ENCODE measurements at places on chromosomes 6 and 20.

GRCh38 chr6:24126586-24127192 is 674 bp downstream of the NRSN1 start:
- DNase-seq, result no peak

DNA sequence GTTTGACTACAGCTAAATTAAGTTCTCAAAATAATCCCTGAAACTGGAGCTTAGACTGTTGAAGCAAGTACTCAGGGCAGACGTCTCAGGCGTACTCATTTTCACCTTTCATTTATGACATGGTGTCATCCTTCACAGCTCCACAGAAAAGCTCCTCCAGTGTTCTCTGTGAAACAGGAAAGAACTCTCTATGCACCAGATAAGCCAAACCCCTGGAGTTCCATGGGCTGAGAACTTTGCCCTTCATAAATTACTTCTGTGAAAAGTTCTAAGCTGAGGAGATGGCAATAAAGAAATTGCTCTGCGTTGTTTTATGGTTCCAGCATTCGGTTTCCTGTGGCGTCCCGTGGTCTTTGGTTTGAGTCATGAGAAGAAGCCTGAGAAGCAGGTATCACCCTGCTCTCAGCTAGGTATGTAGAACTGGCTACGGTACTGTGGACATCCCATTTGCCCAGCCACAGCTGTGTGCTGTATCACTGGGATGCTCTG is 20.2 kb upstream of the RREB1 start:
- DNase-seq, result no peak

DNA sequence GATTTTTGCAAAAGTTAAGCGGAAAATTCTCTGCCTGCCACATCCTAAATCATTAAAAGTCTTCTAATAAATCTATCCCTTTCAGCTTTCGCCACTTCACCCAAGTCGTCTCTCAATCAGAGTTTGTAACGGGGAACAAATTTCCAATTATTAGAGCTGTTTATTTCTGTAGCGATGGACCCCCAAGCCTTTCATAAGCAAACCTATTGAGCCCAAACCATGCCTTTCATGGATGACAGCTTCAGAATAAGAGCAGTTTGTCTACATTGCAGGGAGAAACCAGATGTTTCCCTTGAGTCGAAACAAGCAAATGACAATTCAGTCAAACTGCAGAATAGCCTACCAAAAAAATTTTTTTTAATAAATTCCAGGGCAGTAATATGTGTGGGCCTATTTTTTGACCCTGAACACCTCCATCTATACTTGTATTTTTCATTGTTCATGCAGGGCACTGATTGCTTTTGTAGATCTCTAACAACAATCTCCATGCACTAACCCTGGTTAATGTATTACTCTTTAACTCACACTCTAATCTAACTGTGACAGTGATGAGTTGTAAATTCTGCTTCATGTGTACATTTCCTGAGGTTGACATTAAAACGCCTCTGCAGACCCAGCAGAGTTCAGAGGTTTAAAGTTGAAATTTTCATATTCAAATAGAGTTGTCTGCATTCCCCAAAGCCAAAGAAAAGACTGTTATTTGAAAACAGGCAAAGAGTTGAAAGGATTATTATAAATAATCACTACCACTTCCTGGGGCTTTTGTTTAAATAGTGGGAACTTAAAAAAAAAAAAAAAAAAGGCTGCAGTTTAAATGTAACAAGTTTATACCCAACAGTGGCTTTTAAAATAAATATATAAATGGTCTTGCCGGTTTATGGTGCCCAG is 64.5 kb downstream of the ATP9A start:
- DNase-seq, result no peak

- DNase-seq, result no peak
Measured at GRCh38 chr6:3240595-3240994, 13.1 kb upstream of the TUBB2B start.

DNA sequence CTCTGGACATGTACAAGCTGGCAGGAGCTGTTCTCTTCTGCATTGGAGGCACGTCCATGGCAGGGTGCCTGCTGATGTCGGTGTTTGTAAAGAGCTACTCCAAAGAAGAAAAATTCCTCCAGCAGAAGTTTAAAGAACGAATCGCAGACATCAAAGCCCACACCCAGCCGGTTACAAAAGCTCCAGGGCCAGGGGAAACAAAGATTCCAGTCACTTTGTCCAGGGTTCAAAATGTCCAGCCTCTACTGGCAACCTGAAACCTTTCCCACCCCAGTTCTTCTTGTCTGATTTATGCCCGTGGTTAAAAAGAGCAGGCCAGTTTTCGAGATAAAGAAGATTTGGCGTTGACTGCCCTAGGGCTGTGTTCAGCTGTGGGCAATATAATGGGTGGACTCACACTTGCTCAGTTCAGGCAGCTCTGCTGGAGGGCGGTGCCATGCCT is 19.7 kb downstream of the NRSN1 start:
- no peak for DNase-seq

GRCh38 chr6:168908166-168908565 is 345.5 kb downstream of the THBS2 start:
- DNase-seq, result no peak

DNA sequence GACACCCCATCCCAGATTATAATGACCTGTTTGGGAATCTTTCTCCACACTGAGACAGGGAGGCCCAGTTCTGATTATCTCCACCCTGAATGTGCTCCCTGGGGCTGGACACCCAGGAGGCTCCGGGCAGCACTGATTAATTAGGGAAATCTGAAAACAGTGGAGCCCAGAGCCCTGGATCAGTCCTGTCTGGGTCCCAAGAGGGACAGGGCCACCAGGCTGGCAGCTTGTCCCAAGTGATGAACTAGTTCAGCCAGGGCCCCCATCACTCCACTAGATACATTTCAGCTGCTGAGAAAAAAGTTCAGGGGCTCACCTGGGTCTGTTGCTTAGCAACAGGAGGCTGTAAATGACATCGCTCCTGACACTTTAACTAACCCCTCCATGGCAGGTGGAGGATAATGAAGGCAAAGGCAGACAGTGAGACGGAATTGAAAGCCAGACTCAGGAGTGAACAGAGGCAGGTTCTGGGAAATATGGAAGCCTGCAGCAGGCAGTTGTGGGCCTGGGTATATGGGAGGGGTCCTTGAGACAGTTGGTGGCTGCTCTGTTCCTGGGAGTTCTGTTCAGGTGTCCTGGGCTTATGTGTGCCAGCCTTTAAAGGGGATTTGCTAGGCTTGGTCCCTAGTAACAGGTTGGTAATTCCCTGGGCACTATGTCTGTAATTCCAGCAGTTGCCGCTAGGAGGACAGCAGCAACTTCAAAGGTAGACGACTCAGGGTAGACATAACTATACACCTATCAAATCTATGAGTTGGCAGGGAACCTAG is 78.3 kb upstream of the CTNNBL1 start:
- peak; percentile 3 for DNase-seq

DNA sequence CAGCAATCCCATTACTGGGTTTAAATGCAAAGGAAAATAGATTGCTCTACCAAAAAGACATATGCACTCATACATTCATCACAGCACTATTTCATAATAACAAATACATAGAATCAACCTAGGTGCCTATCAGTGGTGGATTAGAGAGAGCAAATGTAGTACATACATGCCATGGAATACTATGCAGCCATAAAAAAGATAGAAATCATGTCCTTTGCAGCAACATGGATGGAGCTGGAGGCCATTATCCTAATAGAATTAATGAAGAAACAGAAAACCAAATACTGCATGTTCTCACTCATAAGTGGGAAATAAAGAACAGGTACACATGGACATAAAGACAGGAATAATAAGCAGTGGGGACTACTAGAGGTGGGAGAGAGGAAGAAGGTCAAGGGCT is 70.7 kb upstream of the MLIP start:
- DNase-seq, result no peak

- DNase-seq, result no peak
Measured at GRCh38 chr20:1337441-1337840, 8.5 kb upstream of the SDCBP2 start.

DNA sequence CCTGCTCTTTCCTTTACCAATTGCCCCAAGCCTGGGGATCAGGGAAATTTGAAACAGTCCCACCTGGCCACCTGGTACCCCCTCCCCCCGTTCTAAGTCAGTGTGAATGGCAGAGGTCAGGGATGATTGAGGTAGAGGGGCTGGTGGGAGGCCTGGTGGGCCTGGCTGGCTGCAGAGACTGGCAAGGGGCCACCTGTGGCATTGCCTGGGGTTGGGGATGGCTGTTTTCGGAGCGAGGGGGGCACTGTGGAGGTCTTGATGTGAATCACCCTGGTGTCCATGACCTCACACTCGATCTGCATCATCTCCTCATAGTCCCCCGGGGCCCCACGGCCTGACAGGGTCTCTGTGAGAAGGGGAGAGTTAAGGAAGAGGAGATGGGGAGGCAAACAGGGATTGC is 6.5 kb upstream of the TNXB start:
- no peak for DNase-seq

GRCh38 chr6:38218235-38218634 is 398.7 kb downstream of the ZFAND3 start:
- no peak for DNase-seq

DNA sequence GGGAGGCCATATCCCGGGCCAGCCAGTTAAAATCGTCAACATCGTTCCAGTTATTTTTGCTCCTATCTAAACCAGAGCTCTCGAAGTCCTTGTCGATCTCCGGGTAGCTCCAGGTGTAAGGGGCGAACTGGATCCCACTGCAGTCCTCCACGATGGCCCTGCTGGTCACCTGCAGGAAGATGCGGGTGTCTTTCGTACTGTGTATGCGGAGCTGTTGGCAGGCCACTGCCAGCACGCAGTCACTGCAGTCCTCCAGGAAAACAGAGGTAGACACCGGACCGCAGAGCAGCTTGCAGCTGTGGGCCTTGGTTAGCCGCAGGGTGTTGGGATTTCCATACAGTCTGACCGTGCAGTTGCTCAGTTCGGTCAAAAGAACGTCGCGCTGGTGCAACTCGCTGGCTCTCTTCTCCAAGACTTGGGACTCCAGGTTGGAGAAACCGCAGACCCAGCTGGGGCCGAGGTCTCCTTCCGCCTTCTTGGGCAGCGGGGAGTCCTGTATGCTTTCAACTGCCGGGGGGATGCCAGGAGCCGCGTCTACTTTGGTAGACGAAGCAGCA is 742 bp downstream of the TBCC start:
- DNase-seq, result no peak

DNA sequence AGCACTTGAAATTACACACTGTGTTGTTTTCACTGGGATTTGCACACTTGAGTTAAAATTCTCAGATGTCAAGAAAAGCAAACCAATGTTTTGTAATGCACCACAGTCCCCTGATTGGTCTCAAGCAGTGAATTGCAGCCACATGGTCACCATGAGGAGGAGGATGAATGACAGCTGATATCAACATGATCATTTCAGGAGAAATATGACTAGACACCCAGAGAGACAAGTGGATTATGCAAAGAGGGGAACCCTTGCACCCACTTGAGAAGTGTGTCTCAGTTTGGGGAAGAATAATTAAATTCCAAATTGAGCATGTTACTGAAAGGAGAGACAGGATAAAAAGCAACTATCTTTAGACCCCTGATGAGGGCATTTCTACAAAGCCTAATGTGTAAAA is 69.3 kb downstream of the UST start:
- DNase-seq, result no peak

- no peak for DNase-seq
Measured at GRCh38 chr6:152380993-152381898, 255.9 kb downstream of the SYNE1 start.

- no peak for DNase-seq
Measured at GRCh38 chr6:69914015-69914485, 47.7 kb downstream of the COL19A1 start.

GRCh38 chr20:29443819-29444218 is 1813.6 kb upstream of the DEFB115 start:
- no peak for DNase-seq

- DNase-seq, result no peak
Measured at GRCh38 chr20:13141546-13141945, 79.5 kb upstream of the ISM1 start.

- DNase-seq, result no peak
Measured at GRCh38 chr6:112745765-112746164, 398.6 kb downstream of the RFPL4B start.

DNA sequence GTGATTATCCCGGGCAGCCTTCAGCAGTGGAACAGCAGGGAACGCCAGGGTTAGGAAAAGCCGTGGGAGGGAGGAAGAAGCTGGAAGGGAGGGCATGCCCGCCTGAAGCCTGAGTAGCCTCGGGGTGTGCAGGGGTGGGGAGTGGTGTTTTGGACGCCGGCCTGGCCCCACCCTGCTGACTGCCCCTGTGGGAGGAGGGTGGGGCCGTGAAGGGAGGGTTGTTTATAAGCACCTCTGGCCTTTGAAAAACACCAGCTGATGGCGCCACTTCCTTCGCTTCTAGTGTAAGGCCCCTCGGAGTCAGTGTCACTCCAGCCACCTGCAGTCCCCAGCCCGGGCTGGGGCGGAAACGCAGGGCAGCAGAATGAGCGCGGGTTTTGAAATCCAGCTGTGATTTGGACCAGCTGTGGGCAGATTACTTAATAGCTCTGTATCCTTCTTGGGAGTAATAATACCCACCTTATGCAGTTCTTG is 52.8 kb upstream of the BMP6 start:
- DNase-seq, result no peak

- DNase-seq, result no peak
Measured at GRCh38 chr6:91298543-91299145, 711.8 kb upstream of the MAP3K7 start.

GRCh38 chr20:10347086-10347880 is 86.7 kb downstream of the MKKS start:
- no peak for DNase-seq

GRCh38 chr20:43681468-43681942 is 14.6 kb downstream of the MYBL2 start:
- DNase-seq, result no peak

GRCh38 chr6:6982663-6983062 is 125.1 kb upstream of the RREB1 start:
- DNase-seq, result no peak

DNA sequence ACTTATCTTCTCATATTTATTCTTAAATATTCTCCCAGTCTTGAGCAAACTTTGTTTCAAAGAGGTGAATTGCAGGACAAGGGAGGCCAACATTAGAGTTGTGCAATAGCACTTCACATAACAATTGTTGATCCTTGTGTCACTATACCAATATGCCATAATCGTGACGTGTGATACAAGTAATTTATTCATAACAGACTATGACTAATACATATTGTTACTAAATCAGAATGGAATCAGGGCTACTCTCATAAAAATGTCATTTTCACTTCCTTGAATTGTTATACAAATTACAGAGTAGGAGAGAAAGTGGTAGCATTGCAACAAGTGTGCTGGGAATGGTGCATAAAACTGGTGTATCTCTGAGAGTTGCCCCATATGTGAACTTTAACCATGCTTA is 37.2 kb upstream of the PLCB1 start:
- DNase-seq, result no peak

GRCh38 chr20:9392892-9393857 is 121.2 kb upstream of the LAMP5 start:
- DNase-seq, result no peak

DNA sequence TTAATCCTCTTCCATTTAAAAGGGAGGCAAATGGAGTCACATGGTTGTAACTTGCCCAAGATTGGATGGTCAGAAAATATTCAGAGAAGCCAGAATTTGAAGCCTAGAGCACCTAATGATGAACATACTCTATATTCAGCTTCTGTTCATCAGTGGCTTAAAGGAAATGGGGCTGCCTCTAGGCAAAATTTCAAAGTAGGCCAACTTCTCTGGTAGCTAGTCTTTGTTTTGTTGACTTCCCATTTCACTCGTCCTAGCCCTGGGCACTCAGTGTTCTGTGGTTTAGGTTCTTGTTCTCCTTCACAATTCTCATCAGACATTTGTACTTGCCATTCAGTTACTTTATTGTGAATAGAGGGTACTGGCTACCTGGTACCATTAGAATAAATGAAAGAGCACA is 13.2 kb downstream of the MAP3K7 start:
- DNase-seq, result no peak

- no peak for DNase-seq
Measured at GRCh38 chr20:6420336-6420735, 297.5 kb upstream of the FERMT1 start.

All from activated CD8-positive, alpha-beta memory T cell treated with anti-CD3 and anti-CD28 coated beads for 1 hour (primary cell).